ENCODE measurements at places on chromosomes 12 and 14.

- peak; percentile 15 for DNase-seq
These were observed 226.3 kb upstream of the NOS1 start for GRCh38 chr12:117587631-117588287.

- peak; percentile 13 for DNase-seq
These were observed 132.9 kb upstream of the DAAM1 start for GRCh38 chr14:59055439-59056045.

- no peak for DNase-seq
These were observed 170.0 kb downstream of the CCDC91 start for GRCh38 chr12:28360253-28360652.

- no peak for DNase-seq
These were observed 50.3 kb upstream of the SRSF5 start for GRCh38 chr14:69716478-69717187.

GRCh38 chr12:106315523-106315922 lies 13.0 kb downstream of the TCP11L2 start:
- DNase-seq = no peak

GRCh38 chr12:123242116-123242904 lies 9.1 kb downstream of the MTRFR start:
- no peak for DNase-seq

Measured in HCT116 (cell line).